NCI-H82 (cell line): ENCODE measurements at places on chromosomes 3 and 15.
A peak's percentile ranks its signal among the peaks of the same experiment; 100 is the strongest.

- no peak for DNase-seq
Measured at GRCh38 chr3:133805384-133805701, 272 bp upstream of the SRPRB start.

- peak; percentile 61 for DNase-seq
Measured at GRCh38 chr15:71011503-71012155, 103.6 kb upstream of the THSD4 start.

DNA sequence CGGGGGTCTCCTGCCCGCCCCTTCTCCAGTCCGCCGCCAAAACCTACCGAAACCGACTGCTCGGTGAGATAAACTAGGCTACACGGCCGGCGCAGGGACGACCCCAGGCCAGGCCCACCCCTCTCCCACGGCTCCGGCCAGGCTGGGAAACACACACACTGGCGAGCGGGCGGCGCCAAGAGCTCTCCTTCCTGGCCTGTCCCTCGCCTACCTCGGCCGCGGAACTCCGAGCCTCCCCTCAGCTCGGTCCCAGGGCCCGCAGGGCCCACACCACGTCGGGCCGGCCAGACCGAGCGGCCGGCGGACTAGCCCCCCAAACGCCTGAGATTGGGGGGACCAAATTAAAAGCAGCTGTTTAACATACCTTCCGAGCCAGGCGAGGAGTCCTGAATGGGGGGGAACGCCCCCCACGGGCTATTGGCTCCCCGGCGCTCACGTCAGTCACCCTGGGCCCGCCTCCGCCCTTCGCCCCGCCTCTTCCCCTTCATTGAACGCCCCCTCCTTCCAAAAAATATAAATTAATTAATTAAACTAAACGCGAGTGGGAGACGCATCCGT, 4.0 kb upstream of the SIN3A start:
- peak; percentile 88 for DNase-seq

- DNase-seq = no peak
Measured at GRCh38 chr15:32723171-32723948, 5.6 kb downstream of the GREM1 start.

GRCh38 chr15:38088971-38089370, 154.5 kb downstream of the TMCO5A start:
- DNase-seq = no peak

GRCh38 chr15:53611145-53611920, 148.1 kb downstream of the WDR72 start:
- no peak for DNase-seq

DNA sequence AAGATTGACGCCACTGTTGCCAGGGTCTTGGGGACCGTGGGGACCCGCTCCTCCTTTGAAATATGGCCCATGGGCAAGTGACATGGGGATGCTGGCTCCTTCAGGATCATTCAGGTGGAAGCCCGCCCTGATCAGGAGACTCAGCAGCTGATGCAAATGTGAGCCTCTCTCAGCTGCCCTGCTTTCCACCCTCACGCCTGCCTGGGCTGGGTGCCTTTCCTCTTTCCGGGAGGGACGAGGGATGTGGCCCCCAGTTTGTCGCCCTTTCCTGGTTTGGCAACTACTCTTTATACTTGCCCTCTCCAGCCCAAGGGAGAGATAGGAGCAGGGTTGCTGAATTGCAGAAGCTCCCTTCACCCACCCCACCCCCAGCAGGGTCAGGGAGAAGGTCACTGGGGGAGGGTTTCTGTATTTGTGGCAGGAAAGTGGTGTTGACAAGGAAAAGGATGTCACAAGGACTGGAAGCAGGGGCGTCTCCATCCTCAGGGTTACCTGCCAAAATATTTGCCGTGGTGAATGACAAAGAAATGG, 21.8 kb downstream of the DNASE1L3 start:
- DNase-seq = no peak

- no peak for DNase-seq
Measured at GRCh38 chr15:81038975-81039607, 38.4 kb downstream of the TLNRD1 start.

DNA sequence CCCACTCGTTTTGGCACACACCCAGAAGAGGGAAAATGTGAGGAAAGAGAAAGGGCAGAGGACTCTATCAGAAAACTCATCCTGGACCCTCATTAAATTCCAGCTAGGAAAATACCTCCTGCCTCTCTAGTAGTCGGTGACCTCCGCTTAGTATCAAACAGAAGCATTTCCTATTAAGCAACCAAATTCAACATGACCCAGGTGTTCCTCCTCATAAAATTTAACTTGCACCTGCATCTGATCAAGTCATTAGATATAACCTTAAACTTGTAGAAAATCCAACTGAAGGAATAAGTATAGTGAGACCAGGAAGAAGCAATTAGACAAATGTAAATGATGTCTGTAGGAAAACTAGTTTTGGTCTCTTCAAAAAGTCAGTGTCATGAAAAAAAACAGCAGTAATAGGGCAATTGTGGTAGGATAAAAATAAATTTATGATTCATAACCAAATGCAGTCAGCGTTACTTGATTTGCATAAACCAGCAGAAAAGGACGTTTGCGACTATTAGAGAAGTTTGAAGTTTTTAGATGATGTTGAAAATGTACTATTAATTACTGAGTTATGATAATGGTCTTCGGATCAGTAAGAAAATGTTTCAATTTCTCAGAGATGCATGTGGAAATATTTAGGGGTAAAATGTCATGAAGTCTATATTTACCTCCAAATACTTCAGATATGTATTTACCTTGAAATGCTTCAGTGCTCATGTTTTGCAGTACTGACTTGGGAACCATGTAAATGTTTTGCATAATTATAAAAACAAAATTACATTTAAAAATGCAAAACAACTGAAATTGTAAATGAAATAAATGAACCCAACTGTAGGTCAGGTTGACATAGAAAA, 44.6 kb downstream of the LDHAL6B start:
- no peak for DNase-seq

DNA sequence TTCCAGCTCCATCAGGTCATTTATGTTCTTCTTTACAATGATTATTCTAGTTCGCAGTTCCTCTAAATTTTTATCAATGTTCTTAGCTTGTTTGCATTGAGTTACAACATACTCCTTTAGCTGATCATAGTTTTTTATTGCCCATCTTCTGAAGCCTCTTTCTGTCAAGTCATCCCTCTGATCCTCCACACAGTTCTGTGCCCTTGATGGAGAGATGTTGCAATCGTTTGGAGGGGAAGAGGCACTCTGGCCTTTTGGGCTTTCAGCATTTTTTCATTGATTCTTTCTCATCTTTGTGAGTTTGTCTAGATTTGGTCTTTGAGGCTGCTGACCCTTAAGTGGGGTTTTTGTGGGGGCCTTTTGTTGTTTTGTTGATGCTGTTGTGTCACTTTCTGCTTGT, 234.6 kb upstream of the CBLB start:
- DNase-seq = no peak

GRCh38 chr15:85749261-85750151, 45.2 kb downstream of the KLHL25 start:
- DNase-seq = no peak

DNA sequence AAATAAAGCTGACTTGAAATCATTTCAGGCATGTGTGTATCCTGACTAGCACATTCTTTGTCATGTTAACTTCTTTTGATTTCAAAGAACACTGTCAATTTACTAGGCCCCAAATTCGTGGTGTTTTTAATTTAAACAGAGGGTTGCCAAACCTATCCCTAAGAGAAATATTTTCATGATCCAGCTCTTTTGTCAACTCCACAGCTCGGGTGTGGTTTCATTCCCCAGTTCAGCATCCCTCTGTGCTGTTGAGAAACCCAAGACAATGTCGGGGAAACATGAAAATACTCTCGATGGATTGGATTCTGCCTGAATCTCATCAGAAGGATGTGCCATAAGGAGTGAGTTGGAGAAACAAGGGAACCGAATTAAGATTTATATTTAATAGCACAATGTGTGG, 84.4 kb upstream of the PHLDB2 start:
- no peak for DNase-seq

GRCh38 chr15:80266113-80266512, 14.1 kb upstream of the CTXND1 start:
- no peak for DNase-seq

- DNase-seq = no peak
Measured at GRCh38 chr3:64157150-64158035, 67.9 kb downstream of the PRICKLE2 start.

DNA sequence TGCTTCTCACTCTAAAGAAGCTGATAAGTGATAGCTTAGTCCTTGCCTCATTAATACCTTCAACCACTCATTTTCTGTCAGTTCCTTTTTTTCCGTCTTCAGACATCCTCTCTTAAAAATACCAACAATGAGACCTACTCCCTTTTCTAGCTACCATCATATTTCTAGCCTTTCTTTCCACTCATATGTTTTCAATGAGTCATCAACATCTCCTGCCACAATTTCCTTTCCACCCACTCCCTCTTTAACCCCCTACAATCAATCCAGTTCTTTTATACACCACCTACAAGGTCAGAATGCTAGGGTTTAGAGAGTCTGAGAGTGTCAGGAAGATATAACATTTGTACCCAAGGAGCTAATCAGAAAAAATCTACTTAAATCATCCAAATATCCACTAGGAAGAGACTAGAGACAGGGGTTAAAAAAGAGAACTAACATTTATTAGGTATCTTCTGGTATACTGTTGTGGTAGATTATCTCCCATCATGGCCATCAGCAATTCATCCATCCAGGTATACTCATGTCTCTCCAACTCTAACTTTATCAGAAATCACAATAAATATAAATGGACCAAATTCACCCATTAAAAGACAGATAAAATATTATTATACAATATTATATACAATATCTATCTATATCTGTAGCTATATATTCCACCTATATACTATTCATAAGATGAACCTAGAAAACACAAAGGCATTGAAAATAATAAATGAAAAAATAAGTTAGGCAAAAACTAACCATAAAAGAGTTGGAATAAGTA, 42.5 kb downstream of the MYLK start:
- DNase-seq = no peak

DNA sequence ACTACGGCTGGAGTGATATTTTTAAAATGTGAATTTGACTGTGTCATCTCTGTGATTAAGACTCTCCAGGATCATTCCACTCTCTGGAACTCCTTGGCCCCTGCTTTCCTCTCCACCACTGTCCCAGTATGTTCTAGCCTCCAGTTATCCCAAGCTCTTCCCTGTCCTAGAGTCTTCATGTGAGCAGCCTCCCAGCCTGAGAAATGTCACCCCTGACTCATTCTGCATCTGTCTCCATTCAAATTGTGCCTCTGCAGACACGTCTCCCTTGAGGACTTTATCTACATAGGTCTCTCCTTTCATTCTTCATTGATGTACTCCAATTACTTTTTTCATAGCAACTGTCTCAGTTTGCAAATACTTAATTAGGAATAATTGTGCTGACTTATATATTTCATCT, 317.7 kb upstream of the ADAMTS9 start:
- DNase-seq = no peak

DNA sequence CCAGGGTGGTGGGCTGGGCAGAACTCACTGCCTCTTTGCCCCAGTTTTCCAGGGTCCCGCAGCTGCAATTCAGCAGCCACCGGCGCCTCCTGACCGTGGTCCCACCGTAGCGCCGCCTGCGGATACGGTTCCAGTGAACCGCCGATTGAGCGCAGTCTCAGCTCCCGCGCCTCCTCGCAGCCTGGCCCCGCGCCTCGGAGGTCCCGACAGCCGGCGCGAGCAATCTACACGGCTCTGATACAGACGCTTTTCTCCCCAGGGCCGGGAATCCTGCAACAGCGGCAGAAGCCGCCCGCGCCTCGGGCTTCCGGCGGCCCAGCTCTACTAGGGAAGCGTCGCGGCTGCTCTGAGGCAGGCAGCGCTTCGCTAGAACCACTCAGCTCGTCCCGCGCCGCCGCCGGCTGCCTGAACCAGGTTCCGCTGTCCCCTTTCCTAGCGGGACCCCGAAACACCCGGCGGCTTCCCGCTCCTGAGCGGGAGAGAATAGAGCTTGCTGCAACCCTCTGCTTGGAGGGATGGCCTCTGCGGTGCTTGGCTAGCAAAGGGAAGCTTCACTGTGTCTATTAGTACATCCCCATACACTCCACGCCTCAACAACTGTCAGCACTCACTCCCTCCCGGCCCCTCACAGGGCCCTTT, 3.1 kb downstream of the FOXL2NB start:
- peak; percentile 61 for DNase-seq

- peak; percentile 66 for DNase-seq
Measured at GRCh38 chr3:120450600-120451271, at the start of gene FSTL1. Gene FSTL1 (minus strand): TSS chr3:120450992. CDS start chr3:120450746, 246 bp downstream.

DNA sequence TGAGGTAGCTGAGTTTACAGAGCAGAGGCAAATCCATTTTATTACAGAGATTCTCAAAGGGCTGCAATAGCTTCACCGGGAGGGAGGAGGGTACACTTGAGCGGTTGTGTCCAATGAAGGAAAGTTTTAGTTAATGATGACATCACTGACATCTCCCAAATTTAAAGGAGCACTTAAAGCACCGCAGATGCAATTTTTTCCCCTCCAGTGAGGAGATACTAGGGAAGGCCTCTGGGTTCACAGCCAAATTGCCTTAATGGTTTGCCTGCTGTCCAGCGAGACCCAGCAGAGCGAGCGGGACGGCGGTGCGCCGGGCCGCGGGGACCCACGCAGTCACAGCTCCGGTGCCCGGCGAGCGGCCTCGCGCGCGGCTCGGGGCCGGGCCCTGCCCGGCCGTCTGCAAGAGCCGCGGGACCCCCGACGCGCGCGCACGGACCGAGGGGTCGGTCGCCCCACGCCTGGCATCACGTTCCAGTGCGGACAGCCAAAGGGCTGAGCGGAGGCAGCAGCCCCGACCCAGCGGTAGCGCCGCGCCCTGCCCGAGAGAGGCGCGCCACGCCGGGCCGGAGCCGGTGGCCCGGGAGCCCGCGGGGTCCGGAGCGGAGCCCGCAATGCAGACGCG, 160.5 kb upstream of the CHRNA7 start:
- peak; percentile 53 for DNase-seq

DNA sequence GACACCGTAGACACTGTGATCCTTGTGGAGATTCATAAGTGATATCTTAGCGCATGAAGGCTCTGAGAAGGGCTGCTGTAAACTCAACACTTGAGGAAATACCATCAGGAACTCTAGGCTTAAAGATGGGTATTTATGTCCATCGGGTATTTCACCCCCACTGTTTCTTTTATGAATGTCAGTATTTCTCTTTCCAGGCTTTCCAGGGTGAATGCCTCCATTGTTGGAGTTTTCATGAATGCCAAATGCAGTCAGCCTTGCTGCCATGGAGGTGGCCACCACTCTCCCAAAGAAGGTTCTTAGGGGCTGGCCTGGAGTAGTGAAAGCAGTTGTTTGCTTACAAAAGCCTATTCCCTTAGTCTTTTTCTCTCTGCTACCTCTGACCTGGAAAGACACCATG, 259.2 kb downstream of the SLCO3A1 start:
- DNase-seq = no peak

GRCh38 chr3:75631541-75631940, 32.6 kb upstream of the FRG2C start:
- no peak for DNase-seq
